NCI-H1930 (cell line): ENCODE measurements at places on chromosomes 3 and 15.

DNA sequence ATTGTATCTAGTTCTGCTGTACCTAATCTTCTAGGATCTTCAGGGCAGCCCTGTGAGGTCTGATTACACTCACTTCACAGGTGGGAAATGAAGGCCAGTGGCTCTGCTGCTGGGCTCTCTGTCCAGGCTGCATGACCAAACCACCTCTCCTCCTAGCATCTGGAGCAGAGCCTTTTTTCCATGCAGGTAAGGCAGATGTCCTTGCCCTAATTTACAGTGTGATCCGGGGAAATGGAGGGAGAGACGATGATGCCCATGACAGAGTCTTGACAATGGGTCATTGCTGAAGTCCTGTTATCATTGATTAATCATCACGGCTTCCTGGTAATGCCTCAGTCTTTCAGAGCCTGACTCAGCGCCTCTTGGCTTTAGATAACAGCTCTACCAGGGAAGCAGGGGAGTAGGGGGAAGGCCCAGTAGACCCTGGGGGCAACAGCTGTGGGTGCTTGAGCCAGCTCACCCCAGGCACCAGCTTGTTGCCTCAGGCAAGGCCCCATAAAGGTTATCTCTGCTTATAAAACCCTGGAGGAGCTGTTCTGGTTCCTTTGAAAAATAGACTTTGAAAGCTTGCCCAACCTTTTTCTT lies 153.4 kb downstream of the GABRG3 start:
- DNase-seq, result no peak

- no peak for DNase-seq
Measured at GRCh38 chr15:101122806-101123205, 129.0 kb downstream of the CHSY1 start.

DNA sequence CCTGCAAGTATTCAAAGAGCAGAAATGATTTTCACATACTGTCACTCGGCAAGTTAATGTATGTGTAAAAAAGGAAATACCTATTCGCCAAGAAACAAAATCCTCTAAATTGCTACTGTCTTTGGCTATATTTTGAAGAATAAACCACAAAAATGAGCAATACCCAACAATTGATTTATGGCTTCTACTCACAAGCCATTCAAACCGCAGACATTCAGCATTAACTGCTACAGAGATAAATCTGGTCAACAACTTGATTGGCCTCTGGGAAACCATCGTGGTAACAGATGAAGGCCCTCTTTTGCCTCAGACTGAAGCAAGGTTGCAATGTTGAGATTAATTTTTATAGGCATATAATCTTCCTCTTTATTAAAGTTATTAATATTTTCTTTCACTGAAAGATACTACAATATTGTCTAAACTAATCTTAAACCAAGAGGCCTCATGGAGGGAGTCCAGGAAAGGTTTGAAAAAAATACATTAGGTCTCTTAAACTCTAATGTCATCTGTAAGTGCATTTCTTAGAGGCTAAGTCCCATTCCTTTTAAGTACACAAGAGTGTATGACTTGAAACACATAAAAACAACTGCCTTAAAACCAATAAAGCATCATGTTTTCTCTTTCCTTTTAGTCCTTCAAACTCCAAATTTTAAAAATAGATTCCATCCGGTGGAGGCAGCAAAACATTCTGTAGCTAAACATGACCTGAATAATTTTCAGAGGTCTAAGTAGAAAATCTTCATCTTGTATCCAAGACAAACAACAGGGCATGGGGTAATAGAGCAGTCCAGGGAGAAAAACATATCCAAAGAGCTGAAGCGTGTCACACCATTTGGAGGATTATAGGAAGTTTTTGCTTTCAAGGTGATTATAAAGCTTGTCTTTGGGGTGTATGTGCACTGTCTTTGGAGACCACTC lies 162.4 kb upstream of the TGFBR2 start:
- DNase-seq, result no peak

- no peak for DNase-seq
Measured at GRCh38 chr3:39718674-39719595, 90.5 kb upstream of the MYRIP start.

GRCh38 chr3:134605556-134605955 lies 45.3 kb downstream of the KY start:
- no peak for DNase-seq

- no peak for DNase-seq
Measured at GRCh38 chr15:90192961-90193786, 8.0 kb upstream of the SEMA4B start.

GRCh38 chr15:26804063-26804804 lies 31.4 kb upstream of the GABRB3 start:
- no peak for DNase-seq

- no peak for DNase-seq
Measured at GRCh38 chr3:32614956-32615355, 44.3 kb upstream of the DYNC1LI1 start.

DNA sequence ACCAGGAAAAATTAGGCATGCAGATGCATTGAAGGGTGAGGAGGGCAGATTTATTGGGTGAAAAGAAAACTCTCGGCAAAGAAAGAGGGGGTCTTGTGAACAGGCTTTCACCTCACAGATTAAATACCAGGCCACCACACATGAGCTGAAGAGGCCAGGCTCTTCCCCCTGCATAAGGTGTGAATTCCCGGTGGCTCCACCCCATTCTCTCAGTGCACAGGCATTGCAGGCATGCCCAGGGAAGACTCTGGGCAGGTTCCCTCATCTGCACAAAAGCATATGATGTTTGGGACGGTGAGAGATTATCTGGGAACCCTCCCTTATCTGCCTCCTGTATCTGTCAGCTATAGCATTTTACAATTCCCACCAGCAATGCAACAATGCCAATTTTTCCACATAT lies 7.2 kb upstream of the SLC35G2 start:
- no peak for DNase-seq

DNA sequence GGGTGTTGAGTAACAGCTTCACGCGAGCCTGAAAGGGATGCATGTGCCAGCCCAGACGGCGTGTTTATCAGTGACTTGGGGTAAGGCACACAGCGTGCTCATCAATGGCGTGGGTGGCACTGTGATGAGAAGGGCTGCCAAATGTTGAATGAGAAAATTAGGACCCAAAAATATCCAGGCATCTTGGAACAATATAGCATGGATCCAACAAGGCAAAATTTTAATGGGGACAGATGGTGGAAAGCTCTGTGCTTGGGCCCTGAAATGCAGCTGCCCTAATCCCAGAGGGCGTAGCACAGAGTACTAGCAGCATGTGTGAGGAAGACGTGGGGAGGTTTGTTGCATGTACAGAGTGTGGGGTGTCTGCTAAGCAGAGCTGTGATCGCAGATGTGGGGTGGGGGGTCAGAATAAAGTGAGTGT lies 48.9 kb downstream of the SSUH2 start:
- no peak for DNase-seq

DNA sequence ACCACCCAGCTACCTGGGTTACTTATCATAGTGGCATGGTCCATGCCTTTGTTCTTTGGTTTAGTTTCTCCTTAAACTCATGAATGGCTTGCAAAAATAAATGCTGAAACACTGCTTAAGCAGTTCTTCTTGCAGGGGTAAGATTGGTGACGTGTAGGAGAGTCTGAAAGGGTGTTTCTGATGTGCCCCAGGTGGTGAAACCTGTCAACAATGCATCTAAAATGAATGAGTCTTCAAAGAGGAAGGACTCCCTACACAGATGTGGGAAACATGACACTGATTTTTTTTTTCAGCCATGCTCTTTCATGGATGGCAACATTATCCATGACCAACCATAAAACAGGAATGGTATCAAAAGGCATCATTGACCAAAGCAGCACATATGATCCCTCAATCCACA lies 72.0 kb downstream of the KCNH8 start:
- no peak for DNase-seq

- no peak for DNase-seq
Measured at GRCh38 chr3:144771381-144771870, 799.8 kb downstream of the DIPK2A start.

GRCh38 chr3:72071624-72072023 lies 286.7 kb upstream of the PROK2 start:
- DNase-seq, result no peak

- DNase-seq, result no peak
Measured at GRCh38 chr3:23894254-23895061, 22.3 kb downstream of the NKIRAS1 start.

GRCh38 chr3:63654931-63655330 lies 2.5 kb downstream of the SNTN start:
- DNase-seq, result no peak

- no peak for DNase-seq
Measured at GRCh38 chr3:81744366-81744765, 17.1 kb downstream of the GBE1 start.

GRCh38 chr3:63043631-63044030 lies 168.4 kb upstream of the CADPS start:
- DNase-seq, result no peak

DNA sequence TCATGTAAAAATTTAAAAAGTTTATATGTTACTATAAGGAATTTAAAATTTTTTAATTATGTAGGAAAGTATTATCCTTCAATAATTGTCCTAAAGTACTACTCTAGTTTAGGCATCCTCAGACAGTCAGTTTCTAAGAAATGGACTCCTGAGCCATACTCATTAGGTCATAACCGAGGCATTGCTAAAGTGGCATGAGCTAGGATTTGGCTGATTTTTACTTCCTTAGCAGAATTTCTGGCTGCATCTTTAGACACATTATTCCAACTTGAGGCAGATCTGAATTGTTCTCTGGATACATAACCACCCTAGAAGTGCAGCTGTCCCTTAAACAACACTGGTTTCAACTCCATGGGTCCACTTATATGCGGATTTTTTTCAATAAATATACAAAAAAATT lies 38.3 kb downstream of the IFT57 start:
- no peak for DNase-seq

DNA sequence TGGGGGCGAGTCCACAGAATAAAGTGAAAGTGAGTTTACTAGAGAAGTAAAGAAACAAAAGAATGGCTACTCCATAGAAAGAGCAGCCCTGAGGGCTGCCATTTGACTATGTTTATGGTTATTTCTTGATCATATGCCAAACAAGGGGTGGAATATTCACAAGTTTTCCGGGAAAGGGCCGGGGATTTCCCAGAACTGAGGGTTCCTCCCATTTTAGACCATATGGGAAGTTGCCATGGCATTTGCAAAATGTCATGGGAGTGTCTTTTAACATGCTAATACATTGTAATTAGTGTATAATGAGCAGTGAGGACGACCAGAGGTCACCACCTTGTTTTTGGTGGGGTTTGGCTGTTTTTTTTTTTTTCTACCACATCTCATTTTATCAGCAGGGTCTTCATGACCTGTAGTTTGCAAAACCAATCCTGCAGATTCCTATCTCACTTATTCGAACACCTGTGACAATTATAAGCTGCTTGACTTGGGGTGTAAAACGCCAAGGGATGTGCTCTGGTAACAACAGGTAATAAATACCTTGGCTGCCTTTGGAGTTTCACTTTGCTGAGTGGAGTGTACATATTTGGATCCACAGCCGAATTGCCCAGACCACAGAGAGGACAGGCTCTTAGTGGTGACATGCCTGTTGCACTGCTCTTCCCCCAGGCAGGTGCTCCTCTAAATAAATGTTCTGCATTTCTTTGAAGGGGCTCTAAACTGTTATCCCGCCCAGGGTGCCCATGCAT lies 43.6 kb downstream of the C2CD4B start:
- no peak for DNase-seq

DNA sequence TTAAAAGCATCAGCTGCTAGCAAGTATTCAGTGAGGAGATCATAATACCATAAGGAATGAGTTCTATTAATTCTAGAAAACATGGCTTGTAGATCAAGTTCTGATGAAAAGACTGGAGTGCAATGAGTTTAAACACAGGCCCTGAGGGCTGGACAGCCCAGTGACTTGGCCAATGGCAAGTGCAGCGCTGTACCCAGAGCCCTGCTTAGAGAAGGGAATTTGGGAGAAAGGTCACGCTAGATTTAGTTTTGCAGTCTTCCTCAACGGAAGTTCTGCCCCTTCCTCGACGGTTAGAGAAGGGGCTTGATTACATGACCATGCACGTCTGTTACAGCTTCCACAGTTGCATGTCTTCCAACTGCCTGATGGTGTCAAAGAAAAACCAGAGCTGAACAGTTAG lies 4.0 kb downstream of the TMEM212 start:
- DNase-seq, result no peak

DNA sequence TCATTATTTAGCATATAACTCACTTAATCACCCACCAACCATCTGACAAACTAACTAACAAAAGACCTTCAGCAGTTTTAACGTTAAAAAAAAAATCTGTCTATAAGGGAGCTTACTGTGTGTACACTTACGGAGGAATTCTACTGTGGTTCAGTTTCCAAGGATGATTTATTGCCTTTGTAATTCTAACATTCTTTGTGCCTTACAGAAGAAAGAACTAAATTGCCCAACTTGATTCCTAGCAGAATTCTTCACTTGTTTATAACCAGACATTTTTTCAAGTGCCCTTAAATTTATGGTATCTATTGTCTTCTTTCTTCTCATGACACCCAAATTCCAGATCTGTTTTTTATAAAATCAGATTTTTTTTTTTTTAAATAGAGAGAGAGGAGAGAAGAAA lies 119.7 kb upstream of the IGSF10 start:
- DNase-seq, result no peak

GRCh38 chr15:25860885-25861866 lies 2.0 kb downstream of the ATP10A start:
- DNase-seq, result no peak

DNA sequence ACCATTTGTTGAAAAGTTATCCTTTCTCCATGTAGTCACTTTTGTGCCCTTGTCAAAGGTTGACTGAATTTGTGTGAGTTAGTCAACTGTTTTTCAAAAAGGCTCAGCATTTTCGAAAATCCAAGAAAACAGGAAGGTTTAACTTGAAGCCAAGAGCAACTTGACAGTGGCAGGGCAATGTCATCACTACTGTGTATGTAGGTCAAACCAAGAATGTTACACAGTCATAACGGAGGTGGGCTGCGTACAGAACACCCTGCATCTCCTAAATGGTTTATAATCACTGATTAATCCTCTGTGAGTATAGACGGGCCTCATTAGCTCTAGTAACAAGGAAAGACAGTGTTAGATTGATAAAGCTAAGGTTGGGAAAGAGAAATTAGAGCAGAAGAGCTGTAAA lies 1064.9 kb downstream of the FHIT start:
- no peak for DNase-seq

DNA sequence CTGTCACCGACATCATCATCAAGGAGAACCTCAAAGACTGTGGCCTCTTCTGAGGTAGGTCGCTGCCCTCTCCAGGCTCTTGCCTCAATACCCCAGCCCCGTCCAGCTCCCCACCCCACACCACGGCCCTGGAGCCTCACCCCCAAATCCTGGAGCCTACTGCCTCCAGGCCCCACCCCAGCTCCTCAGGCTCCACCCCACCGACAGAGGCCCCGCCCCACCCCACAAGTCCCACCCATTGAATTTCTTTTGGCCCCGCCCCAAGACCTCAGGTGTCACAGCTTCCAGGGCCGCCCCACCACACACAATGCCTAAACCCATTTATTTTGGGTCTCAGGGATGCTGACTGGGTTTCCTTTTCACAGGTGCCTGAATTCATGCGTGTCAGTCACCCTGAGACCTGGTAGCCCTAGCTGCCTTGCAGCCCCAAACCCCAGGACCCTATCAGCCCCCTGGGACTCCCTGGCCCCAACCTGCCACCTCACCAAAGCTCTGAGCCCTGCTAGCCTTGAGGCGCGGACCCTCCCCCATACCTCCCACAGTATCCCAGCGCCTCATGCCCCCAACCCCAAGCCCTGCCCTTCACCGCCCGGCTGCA lies 3.6 kb downstream of the GNAT1 start:
- DNase-seq, result no peak
